KG1 (cell line): ENCODE measurements at places on chromosomes 12 and 14.

- no peak for DNase-seq
Measured at GRCh38 chr14:104253901-104254353, 115.5 kb downstream of the KIF26A start.

DNA sequence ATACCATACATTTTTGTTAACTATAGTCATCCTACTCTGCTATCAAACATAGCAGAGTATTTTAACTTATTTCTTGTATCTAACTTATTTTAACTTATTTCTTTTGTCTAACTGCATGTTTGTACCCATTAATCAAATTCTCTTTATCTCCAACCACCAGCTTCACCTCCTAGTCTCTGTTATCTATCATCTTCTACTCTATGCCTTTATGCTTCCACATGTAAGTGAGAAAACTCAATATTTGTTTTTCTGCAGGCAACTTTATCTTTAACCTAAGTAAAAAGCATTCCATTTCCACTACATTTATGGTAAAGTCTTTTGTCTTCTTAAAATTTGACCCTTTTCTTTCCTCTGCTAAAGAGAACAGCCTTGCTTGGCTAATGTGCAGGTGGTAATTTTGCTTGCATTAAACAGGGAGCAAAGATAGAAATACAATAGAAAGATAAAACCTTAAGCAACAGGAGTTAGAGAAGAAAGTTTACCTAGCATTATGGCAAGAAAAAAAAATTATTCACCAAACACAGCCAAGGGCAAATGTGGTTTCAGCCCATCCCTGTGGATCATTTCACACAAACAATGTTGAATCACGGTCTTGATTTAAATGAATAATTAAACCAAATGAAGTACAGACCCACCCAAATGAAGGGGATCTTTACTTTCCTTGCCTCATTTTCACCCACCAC, 110.9 kb upstream of the TSPAN8 start:
- no peak for DNase-seq

DNA sequence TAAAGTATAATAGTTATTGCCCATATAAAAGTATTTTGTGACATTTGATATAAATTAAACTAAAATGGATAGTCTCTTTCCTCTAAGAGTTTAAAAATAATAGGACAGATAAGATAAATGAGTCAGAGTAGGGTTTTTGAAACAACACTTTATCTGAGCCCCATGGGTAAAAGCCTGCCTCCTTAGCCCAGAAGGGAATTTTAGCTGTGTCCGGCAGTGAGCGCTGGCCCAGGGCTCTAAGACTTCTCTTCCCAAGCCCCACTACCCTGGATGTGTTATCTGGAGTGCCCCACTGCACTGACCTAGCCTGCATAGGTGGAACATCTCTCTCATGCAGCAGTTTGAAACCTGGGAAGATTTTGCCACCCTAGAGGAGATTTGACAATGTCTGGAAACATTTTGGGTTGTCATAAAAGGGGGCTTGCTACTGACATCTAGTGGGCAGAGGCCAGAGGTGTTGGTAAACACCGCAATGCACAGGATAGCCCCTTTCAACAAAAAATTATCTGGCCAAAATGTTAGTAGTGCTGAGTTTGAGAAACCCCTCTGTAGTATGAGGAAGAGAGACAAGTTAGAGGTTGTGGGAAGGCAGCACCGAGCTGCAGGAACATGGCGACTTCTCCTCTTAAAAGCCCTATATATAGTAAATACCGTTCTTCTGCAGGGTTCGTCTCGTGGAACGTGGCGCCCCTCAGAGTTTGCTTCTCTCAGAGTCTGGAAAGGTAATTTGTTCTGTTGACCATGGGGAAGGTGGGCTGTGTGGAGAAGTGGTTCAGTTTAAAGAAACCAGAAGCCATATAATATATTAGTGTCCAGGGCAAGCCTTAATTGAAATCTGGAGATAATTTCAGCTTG, 29.3 kb upstream of the ATF1 start:
- DNase-seq = no peak

DNA sequence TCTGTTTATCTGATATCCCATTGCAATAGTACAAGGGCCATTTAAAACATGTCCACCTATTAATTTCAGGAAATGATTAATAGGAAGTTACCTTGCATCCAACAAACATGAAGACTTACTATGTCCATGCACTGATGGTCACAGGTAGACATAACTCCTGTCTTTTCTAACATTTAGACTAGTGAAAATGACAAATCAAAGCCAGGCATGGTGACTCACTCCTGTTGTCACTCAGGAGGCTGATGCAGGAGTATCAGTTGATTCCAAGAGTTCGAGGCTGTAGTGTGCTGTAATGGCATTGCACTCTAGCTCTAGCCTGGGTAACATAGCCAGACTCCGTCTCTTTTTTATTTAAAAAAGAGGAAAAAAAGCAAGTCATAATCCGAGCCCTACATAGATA, 14.8 kb downstream of the HSP90B1 start:
- no peak for DNase-seq

DNA sequence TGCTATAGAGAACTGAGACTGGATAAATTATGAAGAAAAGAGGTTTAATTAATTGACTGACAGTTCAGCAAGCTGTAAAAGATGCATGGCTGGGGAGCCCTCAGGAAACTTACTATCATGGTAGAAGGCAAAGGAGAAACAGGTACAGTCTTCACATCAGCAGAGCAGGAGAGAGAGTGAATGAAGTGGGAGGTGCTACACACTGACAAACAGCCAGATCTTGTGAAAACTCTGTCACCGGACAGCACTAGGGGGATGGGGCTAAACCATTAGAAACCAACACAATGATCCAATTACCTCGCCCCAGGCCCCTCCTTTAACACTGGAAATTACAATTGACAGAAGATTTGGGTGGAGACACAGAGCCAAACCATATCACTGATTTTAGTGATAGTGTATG, 682.4 kb downstream of the SLC16A7 start:
- DNase-seq = no peak

GRCh38 chr12:51961834-51962233, 10.3 kb downstream of the ACVR1B start:
- DNase-seq = no peak

- no peak for DNase-seq
Measured at GRCh38 chr12:95118138-95118787, 44.8 kb upstream of the NR2C1 start.

- DNase-seq = no peak
Measured at GRCh38 chr14:80805136-80805535, 136.4 kb downstream of the CEP128 start.

GRCh38 chr12:5620896-5621295, 189.0 kb downstream of the NTF3 start:
- DNase-seq = no peak

DNA sequence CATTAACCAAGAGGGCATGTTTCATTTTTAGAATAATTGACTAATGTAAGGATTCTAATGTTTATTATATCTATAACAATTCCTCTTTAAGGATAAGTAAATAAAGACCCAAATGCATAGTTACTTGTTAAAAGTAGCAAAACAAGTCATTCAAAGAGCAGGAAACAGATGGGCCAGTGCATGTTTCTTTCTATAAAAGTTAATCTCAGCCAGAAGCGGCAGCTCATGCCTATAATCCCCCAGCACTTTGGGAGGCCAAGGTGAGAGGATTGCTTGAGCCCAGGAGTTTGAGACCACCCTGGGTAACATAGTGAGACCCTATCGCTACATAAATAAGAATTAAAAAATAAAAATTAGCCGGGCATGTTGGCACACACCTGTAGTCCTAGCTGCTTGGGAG, 391.0 kb upstream of the RGS6 start:
- DNase-seq = no peak

- DNase-seq = no peak
Measured at GRCh38 chr14:90805662-90806540, 10.3 kb downstream of the TTC7B start.

DNA sequence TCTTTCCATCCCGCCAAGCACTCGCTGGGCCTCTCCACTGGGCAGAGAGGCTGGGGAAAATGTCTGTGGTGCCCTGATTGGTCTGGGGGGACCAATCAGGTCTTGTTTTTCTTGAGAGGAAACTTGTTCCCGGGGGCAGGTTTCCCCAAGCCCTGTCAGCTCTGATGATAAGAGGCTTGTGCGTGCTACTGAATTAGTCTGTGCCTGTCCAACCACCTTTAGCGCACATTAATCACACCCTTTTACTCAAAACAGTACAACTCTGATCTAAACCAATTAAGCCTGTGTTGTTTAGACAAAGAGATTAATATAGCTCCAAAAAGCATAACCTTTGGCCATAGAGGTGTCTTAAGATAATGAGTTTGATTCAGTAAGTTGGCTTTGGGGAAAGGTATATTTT, 580.4 kb downstream of the VRK1 start:
- no peak for DNase-seq

- no peak for DNase-seq
Measured at GRCh38 chr14:70361893-70362292, 2.4 kb upstream of the COX16 start.

- no peak for DNase-seq
Measured at GRCh38 chr14:100035700-100036099, 29.5 kb upstream of the EVL start.

- no peak for DNase-seq
Measured at GRCh38 chr12:62834971-62835547, 99.9 kb downstream of the PPM1H start.

- no peak for DNase-seq
Measured at GRCh38 chr14:87199381-87199780, 793.6 kb downstream of the GALC start.

DNA sequence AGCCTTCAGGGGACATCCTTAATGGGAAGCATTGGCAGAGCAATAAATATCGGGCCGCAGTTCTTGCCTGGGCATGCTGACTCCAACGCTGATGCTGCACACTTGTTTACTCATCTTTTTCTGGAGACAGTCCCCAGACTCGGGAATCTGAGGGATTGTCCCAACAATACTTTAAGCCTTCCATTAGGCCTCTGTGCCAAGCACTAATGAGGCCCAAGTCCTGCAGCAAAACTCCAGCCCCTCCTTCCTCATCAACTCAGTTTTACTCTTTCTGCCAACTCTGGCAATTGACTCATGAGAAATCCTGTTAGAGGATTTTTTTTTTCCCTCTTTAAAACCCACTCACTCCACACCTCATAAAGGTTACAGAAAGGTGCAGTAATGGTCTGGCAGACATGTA, 233.4 kb upstream of the PELI2 start:
- no peak for DNase-seq

DNA sequence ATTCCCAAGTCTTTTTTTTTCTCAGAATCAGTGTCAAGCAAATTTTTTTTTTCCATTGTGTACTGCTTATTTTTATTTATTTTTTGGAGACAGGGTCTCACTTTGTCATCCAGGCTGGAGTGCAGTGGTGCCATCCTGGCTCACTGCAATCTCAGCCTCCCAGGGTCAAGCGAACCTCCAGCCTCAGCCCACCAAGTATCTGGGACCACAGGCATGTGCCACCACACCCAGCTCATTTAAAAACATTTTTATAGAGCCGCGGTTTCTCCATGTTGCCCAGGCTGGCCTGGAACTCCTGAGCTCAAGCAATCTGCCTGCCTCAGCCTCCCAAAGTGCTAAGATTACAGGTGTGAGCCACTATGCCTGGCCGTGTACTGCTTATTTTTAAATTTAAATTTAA, 68.1 kb downstream of the TBC1D30 start:
- DNase-seq = no peak

DNA sequence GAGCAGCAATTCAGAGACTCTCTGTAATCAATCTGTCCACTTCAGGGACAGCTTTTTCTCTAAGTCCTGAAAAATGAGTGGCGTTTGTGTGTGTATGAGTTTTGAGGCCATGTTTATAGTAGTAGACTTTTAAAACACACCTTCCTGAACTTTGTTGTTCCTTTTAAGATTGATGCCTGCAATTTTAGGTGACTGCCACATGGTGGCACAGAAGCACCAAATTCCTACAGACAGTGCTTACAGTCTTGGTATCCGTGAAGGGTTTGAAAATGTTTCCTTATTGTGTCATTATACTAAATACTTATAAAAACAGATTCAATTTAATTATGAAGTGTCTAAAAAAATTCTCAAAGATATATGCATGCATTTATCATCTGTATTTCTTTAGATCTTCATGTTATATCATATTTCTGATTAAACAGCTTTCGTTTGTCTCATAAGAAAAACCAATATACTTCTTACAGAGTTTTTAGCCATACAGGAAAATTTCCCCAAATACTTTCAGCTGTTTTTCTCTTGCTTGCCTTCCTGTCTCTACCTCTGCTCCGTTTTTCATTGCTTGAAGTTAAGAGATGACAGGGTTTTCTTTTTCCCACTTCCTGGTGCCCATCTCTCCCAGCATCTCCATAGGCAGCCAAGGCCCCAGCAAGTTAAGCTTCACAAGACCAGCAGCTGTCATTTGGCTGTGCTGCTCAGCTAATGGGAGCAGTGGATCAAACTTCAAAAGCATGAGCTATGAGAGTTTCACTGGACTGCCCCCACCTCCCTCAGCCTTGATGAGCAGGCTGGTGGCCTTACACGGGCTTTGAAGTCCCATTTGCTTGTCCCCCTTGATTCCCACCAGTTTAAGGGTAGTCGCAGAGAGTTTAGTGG, 259.6 kb downstream of the AKAP6 start:
- DNase-seq = peak; percentile 22

DNA sequence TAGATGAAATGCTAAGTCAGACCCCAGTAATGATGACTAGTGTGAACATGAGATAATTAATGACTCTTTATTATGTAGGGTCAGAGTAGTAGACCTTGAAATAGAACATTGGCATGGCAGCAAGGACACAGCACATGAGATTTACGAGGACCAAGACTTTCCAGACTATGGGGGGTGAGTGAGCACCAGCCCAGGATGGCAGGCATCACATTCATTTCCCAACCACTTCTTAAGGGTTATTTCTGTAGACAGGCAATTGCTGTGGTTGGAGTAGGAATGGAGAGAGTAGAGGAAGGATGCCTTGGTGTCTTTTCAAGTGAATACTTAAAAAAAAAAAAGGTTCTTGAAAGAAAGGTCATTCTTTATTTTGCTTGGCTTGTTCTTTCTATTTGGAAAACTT, 189.4 kb upstream of the DYRK2 start:
- no peak for DNase-seq

GRCh38 chr12:71282925-71283324, 125.1 kb upstream of the TSPAN8 start:
- DNase-seq = no peak

DNA sequence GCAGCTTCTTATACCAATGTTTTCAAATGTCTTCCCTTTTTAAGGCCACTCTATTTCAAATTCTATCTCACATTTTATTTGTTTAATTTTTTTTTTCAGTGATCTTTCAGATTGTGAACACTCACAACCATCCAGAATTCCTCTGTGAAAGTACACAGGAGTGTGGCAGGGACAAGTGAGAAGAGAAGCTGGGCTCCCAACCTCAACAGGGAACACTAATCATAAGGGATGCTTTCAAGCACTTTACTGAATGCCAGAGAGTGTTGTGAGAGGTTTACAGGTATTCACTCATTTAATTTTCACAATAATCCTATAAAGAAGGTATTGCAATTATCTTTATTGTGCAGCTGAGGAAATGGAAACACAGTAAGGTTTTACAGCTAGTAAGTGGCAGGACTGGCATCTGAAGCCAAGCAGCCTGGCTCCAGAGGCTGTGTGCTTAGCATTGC, 60.1 kb upstream of the PYGL start:
- no peak for DNase-seq

- DNase-seq = peak; percentile 47
Measured at GRCh38 chr12:2691006-2691344, 103.8 kb upstream of the FKBP4 start.
